GM23248 (cell line): ENCODE measurements at places on chromosomes 4 and X.

DNA sequence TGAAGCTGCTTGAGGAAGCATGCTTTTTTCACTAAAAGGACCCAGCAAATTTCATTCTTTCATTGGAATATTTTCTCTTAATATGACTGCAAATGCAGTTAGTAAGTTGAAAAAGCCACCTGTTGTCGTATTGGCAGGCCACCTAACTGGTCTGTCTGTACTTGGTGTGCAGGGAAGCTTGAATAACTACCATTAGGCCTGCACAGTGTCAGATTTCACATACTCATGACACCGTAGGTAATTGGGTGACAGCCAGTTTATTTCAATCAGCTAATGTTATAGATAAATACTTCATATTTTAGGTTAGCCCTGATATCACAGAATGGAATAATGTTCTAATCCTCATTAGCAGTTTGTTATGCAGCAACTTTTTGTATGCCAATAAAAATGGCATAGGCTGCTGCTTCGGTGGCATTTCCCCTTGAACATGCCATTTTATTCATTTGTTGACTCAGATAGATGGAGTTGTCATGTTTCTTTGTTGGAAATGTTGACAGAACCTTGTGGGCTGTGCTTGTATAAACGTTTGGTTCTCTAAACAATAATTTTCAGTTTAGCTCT, 173.7 kb downstream of the RPA4 start:
- no peak for DNase-seq

DNA sequence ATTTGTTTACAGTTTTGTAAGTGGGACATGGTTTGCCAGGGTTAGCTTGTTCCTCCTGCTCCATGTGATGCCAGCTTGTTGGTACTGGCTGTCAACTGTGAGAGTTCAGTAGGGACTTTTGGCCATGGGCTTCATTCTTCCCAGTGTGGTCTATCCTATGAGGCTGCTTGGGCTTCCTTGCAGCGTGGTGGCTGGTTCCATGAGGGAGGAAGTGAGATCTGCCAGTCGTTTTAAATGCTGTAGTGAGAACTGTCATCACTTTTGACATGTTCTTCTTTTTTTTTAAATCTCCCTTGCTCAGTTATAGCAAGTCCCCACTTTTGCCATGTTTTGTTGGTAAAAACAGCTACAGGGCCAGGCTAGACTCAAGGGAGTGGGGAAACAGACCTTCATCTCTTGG, 15.9 kb downstream of the NSD2 start:
- no peak for DNase-seq

GRCh38 chrX:31355206-31355955, 283.5 kb upstream of the FTHL17 start:
- DNase-seq, result no peak

GRCh38 chr4:25813448-25814106, 49.2 kb downstream of the SEL1L3 start:
- peak; percentile 86 for DNase-seq

GRCh38 chr4:48986654-48987164, 634 bp downstream of the CWH43 start:
- DNase-seq, result no peak

DNA sequence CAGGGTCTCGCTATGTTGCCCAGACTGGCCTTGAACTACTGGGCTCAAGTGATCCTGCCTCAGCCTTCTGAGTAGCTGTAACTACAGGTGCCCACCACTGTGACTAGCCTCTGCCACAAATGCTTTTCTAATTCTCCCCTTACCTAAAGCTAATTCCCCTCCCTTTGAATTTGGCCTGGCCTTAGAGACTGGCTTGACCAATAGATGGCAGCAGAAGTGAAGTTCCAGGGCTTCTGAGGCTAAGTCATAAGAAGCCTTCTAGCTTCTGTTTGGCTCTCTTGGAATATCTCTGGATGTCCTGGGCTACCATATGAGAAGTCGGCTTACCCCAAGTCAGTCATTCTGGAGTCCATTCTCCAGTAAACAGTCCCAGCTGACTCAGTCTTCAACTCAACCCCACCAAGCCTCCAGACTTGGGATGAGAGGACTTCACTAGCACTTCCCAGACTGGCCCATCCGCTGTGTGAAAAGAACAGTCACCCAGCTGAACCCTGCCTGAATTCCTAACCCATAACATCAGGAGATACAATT, 61.0 kb downstream of the HPRT1 start:
- peak; percentile 65 for DNase-seq

- DNase-seq, result peak; percentile 25
Observed at GRCh38 chrX:115067812-115068211, 50.4 kb upstream of the IL13RA2 start.

DNA sequence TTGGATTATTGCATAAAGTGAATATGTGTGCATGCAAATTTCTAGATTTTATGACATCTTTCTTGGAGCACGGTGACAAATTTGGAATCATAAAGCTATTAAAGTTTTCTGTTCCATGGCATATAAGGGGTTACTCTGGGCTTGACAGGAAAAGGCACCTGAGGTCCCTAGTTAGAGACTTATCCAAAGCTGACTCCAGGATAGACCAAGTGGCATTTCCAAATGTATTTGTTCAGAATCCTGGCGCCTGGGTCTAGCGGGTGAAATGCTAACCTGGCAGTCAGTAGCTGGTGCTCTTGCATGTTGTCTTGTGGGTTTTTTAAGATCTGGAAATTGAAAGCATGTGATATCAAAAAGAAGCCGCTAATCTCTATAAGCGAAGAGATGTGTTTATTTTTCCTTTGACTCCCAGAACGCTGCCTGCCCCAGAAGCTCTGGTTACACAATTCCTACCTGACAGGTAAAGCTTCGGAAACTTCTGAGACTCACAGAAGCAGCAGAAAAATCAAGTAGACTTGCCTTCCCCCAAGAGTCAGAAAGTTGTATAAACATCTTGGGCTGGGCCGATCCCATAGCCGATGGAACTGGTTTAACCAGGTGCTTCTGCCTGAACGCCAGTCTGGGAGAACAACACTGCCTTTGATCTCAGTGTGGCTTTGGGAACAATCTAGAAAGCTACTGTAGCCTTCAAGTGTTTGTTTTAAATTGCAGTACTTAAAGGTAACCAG, 12.9 kb upstream of the ZCCHC4 start:
- no peak for DNase-seq

GRCh38 chr4:177519481-177520260, 77.4 kb upstream of the AGA start:
- DNase-seq, result peak; percentile 5

DNA sequence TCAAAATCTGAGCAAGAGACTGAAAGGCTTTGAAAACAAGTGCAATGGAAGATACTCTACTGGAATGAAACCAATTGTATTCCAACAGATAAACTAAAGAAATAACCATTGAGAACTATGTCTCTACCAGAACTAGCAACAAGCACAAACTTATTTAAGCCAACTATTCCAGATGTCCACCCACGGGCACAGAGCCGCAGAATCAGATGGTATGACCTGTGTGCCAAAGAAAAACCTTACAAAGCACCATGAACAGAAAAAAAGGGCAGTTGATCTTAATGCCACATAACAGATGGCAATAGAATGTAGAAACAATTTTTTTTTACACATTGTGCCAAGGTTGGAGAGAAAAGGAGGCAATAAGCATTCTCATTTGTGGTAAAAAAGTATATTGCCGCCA, 269.3 kb upstream of the ADGRL3 start:
- DNase-seq, result no peak

DNA sequence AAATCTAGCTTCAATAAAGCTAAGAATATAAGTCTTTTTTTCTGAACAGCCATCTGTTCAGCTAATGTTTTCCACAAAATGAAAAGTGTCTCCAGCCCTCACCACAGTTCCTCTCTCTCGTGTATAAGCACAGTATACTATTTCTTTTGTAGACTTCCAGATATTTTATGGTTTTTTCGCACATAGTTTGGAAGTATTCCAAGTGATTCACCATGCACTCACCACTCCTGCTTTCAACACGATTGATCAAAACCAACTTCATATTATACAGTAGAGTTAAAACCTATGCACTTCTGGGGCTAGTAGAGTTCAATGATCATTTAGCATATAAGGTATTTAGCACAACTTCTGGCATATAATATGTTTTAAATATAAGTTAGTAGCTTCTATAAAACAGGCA, 105.8 kb upstream of the DCAF12L1 start:
- no peak for DNase-seq

DNA sequence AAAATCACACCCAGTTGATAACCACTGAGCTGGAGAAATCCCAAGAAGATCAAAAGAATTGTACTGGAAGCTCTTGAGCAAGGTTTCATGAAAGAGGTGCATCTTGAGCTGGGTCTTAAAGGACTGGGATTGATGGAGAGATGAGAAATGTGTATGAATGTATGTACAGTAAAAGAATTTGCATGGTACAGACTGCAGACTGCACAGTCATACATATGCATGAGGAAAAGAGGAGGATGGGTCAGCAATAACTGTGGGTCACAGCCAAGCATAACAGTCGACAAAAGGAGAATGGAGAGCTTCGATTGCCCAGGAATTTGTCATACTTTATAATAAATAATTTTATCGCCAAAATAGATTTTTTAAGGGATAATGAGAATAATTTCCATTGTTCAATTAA, 4.8 kb upstream of the RELL1 start:
- no peak for DNase-seq

GRCh38 chr4:189516902-189517301, 423.8 kb upstream of the FRG1 start:
- no peak for DNase-seq

- peak; percentile 96 for DNase-seq
Observed at GRCh38 chr4:16626945-16627344, 271.5 kb downstream of the LDB2 start.

DNA sequence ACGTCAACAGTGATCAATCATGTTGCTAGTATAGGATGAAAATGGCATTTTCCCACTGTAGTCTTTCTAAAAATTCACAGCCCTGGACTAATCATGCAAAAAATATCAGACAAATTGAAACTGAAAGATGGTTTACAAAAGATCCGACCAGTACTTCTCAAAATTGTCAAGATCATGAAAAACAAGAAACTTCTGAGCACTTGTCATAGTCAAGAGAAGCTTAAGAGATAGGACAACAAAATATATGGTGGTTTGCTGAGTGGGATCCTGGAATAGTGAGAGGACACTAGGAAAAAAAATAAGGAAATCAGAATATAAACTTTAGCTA, 101.1 kb downstream of the NAA11 start:
- DNase-seq, result no peak

DNA sequence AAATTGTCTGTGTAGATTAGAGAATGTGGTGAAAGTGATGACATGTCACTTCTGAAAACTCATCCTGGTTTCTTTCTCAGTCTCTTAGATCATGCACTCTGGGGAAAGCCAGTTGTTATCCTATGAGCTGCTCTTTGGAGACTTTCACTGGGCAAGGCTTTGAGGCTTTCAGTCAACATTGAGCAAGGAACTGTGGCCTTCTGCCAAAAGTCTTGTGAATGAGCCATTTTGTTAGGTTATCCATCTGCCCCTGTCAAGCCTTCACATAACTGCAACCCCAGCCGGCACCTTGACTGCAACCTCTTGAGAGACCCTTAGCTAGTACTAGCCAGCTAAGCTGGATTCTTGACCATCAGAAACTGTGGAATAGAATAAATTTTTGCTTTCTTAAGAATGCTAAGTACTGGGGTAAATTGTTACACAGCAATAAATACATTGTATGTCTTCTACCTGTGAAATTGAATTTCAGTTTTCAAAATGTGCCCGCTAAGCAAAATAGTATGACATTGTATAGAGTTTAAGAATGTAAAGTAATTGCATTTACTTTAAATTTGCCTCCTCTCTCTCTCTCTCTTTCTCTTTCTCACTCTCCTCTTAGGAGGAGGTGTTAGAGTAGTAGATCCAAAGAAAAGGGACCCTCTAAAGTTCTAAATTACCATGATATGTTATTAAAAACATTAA, 1273.0 kb downstream of the RAPGEF2 start:
- no peak for DNase-seq

DNA sequence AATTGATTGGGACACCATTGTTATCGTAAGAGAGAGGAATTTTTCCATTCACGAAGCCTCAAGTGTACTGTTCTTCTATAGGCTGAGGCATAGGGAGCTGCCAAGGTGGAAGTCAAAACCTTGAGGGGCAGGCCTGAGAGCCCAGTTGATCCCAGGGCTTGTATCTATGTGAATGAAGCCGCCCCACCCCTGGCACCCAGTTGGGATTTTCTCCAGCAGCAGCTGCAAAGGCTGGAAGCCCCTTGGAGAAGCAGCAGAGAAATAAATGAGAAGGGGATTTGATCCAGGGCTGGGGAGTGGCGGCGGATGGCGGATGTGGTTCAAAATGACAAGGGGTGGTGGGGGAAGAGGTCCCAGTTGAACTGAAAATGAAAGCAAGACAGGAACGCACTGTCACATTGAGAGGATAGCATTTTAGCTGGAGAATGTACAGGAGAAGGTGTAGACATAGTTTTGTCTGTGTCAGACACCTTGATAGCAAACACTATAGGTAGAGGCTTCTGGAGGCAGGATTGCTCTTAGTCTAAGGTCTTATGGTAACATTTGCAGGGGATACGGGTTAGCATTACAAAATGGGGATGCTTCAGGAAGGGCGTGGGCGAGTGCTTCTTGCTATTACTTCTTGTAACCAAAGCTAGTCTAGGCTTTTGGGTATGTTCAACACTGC, 32.6 kb downstream of the DOCK11 start:
- no peak for DNase-seq

DNA sequence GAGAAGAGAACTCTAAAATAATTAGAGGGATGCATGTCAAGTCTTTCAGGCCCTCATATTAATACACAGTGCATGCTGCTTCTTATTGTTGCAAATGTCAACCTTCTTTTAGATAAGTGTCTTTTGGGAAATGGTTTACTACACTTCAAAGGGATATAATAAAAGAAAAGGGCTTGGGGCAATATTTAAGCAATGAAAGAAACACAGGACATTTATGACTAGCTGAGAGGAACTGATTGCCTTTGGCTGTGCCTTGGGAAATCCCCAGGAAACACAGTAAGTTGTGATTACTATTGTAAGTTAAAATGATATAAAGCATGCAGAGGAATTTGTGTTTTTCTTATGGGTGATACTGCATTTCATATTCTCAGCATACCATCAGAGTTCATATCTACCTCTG, 1036.2 kb upstream of the GRID2 start:
- no peak for DNase-seq

DNA sequence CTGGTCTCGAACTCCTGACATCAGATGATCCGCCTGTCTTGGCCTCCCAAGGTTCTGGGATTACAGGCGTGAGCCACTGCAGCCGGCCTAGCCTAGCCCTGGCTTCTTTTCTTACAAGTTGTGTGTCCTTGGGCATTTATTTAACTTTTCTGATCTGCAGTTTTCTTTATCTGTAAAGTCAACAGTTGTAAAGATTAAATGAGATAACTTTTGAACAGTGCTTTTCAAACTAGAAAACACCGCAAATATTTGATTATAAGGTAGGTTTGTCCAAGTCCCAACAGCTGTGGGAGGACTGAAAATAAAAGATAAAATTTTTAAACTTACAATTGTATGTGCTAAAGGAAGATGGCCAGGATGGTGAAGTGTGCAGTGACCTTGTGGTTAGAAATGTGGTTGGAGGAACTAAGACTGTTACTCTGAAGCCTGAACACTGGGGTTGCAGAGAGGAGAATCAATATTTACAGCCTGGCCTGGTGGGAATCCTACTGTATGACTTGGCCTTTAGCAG, 44.8 kb downstream of the GSX2 start:
- DNase-seq, result no peak

- no peak for DNase-seq
Observed at GRCh38 chr4:76282941-76283689, 23.4 kb upstream of the STBD1 start.
